ENCODE measurements at places on chromosomes 1 and 21.

DNA sequence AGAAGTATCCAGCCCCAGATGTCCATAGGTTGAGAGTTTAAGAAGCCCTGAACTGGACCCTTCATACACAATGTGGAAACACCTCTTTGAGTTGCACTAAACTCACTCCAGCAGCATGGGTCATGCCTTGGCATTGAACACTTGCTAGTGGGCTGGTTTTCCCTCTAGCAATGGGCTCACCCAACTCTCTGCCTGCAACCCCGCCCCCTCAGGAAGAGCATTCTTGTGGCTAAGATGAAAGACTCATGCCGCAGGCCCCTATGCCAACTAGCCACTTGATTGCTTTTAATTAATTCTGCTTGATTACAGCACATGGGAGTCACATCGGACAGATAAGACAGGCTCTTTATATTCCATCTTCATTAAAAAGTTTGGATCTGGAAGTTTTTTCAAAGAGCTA lies 136.5 kb upstream of the GJB5 start:
- DNase-seq, result no peak

DNA sequence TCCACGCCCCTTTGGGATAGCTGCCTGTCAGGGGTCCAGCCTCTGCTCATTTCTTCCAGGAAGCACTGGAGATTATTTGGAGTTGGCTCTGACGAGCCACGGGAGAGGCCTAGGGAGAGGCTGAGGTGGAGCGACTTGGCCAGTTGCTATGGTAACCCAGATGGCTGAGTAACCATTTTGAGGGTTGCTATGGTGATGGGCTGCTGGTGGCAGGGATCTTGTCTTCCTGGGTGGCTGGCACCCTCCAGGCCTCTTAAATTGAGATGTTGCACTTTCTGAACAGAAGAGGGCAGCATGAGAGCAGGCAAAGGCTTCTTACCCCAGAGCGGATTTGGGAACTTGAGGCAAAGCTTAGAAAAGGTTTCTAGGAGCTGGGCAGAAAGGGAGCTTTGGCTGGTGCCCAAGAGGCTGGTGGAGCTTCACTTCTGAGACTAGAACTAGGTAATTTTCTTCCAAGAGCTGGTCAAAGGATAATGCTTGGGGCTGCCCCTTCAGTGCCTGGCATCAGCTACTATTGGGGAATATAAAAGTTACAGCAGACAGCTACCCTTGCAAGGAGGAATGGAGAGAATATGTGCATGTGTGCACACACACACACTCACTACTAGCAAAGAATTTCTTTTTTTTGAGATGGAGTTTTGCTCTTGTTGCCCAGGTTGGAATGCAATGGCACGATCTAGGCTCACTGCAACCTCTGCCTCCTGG lies 72.5 kb downstream of the NDUFS5 start:
- DNase-seq, result peak; percentile 79

DNA sequence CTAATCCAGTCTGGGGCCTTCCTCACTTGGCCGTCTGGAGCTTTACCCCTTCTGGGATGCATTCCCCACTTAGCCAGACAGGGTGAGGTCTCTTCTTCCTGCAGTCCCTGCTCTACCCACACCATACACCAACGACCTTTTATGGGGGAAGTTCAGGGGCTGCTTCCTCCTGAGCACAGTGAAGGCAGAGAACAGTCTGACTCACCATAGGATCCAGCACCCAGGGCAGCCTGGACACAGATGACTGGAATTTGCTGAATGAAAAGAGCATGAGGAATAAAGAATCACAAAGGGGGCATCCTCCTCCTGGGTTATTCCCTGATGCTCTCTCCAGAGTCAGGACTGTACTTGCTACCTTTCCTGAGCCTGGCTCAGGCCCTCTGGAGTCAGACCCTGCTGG lies 4.6 kb upstream of the FOXE3 start:
- no peak for DNase-seq

GRCh38 chr1:105122041-105122440 lies 1372.3 kb downstream of the AMY1C start:
- no peak for DNase-seq

DNA sequence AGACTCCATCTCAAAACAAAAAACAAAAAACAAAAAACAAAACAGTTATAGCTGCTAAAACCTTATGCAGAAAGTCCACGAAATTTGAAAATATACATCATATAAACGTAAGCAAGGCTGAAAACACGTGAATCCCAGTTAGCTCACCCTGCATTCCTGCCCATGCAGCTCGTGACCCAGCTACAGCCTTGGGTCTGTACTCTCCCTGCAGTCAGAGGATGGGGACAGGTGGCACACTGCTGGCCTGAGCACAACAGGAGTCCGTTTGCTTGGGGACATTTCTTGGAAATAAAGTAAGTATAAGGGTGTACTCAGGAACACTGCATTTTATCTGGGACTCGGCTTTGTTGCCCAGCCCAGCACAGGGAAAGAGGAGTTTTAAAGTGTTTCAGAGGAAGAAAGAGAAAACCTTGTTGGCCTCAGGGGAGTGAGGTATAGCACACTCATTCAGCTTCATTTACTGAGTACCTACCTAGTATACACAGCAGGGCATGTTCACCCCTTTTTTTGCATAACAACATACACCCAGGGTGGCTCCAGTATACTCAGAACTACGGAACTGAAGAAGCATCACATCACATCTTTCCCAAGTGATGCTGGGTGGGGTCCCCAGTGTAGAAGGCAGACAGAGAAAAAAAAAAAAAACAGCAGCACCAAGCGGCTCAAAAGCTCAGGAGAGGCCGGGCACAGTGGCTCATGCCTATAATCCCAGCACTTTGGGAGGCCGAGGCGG lies 44.1 kb downstream of the CAPZB start:
- no peak for DNase-seq

GRCh38 chr1:47545912-47546483 lies 108.2 kb downstream of the FOXD2 start:
- DNase-seq, result no peak
